ENCODE measurements at places on chromosomes 13 and 19.

DNA sequence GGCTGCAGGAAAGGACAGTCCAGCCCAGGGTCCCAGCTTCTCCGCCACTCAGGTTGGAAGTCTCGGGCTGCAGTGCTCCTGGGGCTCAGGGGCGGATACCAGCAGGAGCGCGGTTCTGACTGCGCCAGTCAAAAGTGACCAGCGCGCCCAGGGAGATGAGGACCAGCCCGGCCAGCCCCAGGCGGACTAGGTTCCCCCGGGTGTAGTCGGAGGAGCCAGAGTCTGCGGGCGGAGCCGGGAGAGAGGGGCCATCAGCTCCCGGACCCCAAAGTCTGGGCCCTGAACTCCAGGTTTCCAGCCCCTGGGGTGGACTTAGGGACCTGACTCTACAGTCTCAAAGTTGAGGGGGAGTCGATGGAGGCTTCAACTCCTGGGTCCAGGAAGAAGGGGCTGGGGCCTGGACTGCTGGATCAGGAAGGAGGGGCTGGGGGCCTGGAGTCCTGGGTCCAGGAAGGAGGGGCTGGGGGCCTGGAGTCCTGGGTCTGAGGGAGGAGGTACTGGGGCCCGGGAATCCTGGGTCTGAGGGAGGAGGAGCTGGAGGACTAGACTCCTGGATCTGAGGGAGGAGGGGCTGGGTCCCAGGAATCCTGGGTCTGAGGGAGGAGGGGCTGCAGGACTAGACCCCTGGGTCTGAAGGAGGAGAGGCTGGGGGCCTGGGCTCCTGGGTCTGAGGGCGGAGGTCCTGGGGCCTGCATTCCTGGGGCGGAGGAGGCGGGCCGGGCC lies 5.3 kb downstream of the OSCAR start:
- no peak for DNase-seq

DNA sequence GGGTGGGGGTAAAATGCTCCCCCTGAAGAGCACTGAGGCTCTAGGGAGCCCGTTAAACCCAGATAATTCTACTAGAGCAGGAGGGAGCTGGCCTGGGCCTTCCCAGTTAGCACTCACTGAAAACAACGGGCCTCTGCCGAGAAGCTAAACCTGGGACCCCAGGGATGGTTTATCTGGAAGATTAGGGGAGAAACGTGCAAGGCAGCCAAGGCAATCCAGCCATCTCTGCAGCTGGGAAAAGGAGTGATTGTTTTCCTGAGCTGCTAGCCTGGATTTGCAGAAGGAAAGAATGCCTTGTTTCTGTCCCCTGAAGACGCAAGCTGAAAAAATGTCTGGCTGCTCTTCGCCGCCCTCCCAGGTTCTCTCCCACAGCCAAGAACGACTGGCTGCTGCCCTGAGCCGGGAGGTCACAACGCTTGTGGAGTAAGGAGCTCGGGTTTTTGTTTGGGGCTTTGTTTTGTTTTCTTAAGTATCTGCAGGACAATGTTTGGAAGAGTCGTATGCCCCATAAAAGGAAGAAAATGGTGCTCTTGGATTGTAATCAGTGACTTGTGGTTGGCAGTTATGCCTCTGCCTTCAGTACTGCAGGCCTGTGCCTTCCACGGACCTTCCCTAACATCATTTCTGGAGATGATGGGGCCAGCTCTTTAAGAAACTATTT lies 31.5 kb downstream of the COL4A2 start:
- DNase-seq = no peak

DNA sequence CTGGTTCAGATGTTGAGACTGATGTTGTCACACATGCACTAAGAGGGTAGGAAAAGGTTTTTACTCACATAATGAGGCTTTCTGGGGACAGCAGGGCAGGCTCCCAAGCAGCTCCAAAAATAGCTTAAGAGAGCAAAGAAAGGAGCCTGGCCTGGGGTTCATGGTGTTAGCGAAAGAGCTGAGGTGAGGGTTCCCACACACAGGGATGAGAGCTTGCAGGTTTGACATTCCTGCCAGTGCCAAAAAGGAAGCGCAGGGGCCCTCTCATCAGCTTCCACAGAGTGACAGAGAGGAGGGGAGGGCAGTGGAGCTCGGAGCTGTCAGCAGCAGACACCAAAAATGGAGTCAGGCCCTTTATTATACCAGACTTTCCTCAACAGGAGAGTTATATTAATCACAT lies 65.5 kb upstream of the FAM216B start:
- no peak for DNase-seq

DNA sequence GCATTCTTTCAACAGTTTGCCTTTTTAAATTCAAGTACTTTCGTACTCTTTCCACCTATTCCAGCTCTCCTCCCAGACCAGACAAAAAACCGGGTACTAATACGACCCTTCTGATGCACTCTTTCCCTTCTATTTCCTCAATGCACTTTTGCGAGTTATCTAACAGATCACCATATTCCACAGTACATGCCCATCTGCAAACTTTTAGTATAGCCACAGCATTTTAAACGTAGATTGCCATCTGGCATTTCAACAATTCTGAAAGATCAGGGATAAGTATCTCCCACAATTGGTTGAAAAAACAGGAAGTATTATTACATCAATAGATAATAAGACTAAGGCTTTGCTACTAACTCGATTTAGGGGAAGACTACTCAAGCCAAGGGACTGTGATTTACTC lies 31.5 kb downstream of the RBM26 start:
- DNase-seq = no peak

GRCh38 chr19:31109636-31110035 lies 239.6 kb downstream of the TSHZ3 start:
- no peak for DNase-seq

GRCh38 chr13:33261387-33262061 lies 24.0 kb downstream of the STARD13 start:
- DNase-seq = no peak

DNA sequence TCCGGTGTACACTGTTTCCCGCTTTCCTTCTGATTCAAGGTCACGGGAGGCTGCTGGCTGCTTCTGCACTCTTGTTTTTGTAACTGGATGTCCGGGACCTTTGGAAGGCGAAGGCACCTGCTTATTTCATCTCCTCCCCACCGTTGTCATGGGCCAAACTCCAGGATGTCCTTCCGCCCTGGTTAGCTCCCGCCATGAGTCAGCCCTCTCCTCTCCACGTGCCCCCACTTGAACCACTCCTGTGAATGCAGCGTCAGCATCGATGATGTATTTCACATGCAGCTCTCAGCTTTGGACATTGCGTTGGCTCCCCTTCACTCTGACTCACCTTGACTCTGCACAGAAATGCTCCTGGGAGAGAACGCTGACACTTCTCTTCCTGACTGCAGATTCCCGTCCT lies 5.5 kb upstream of the GALP start:
- DNase-seq = no peak

DNA sequence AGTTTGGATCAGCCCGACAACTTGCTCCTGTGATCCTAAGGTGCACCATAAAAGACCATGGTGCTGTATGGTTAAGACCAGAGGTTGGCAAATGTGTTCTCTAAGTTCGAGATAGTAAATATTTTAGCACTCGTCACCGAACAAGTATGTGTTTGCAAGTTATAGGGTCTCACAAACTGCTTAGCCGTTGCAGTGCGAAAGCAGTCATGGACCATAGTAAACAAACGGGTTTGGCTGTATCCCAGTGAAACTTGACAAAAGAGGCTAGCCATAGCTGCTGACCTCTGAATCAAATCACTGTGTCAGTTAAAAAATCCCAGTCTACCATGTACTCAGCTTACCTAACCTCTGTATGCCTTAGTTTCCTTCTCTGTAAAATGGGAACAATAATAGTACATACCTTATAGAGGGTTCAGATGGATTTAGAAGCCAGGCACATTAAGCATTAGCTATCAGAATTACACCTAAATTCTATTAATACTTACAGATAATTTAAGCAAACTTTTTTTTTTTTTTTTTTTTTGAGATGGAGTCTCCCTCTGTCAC lies 72.1 kb downstream of the IPO5 start:
- no peak for DNase-seq

- no peak for DNase-seq
These were observed 41.2 kb upstream of the TPM4 start for GRCh38 chr19:16034958-16035560.

- no peak for DNase-seq
These were observed 244.8 kb downstream of the NHLRC3 start for GRCh38 chr13:39283072-39283471.

GRCh38 chr19:55526216-55527196 lies 10.4 kb downstream of the SBK2 start:
- no peak for DNase-seq
